ENCODE measurements at places on chromosomes 11 and 22.
A peak's percentile ranks its signal among the peaks of the same experiment; 100 is the strongest.

- no peak for DNase-seq
These were observed 90.9 kb downstream of the CTTN start for GRCh38 chr11:70489276-70489675.

DNA sequence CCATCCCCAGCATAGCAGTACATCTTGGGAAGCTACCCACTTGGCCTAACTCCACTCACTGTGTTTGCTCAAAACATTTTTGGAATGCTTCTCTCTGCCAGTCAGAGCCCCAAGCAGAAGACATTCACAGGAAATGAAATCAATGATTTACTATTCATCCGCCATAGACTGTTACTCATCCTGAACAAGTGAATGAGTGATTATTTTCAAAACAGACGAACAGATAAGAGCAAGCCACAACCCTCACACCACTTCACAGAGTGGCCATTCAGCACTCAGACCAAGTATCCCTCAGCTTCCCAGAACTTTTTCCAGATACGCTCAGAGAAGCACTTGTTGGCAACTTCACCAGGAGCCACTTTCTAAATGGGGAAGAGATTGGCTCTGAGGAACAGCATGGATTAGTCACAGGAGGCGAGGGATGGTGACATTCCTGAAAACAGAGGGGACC lies 13.0 kb upstream of the UBASH3B start:
- no peak for DNase-seq

- no peak for DNase-seq
These were observed 188.6 kb downstream of the SWAP70 start for GRCh38 chr11:9852465-9852864.

DNA sequence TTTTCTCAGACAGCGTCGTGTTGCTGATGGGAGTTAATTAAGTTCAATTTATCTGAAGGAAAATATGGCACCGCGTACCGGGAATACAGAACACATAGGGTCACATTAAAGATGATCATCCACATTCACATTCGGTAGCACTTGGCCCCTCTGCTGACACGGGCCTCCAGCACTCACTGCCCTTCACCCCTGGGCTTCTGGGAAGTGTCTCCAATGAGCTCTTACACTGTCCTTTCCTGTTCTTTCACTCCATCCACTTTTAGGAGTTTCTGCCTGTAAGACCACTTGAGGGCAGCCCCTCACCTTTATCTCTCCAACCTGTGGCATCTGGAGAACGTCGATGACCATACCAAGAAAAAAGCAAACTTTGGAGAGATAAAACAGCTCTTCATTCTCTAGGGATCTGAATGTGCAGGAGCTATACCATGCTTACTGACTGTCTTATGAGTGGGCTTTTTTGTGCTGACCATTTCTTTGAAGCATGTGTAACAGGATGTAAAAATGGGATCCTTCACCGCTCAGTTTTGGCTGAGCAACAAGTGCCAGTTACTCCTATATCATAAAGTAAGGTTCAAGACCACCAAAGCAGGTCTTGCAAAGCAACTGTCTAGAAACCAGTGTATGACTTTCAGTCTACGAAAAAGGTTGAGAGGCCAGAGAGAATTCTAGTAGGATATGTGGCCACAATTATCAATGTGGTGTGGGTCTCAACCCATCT lies 1.1 kb upstream of the SERGEF start:
- DNase-seq = no peak

- DNase-seq = no peak
These were observed 31.0 kb downstream of the IGHMBP2 start for GRCh38 chr11:68934666-68935065.

- DNase-seq = no peak
These were observed 11.9 kb downstream of the TBCEL start for GRCh38 chr11:121035780-121036179.

GRCh38 chr11:57460758-57461749 lies 726 bp downstream of the RTN4RL2 start:
- no peak for DNase-seq

DNA sequence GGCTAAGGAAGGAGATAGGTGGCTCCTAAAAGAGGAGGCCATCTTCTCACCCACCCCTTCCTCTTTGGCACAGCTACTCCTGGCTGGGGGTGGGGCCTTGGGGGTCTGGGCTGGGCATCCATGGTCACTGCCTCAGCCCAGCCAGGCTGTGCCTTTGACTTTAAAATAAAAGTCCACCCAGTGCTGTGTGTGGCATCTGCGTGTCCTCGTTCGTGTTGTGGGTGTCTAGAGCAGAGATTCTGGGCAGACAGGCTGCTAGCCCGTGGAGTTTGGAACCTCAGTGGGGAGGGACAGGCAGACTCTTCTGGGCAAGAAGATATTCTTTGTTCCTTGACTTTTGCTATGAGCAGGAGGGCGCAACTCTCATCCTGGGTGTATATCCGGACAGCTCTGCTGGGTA lies 13.1 kb downstream of the RPS6KA4 start:
- no peak for DNase-seq

DNA sequence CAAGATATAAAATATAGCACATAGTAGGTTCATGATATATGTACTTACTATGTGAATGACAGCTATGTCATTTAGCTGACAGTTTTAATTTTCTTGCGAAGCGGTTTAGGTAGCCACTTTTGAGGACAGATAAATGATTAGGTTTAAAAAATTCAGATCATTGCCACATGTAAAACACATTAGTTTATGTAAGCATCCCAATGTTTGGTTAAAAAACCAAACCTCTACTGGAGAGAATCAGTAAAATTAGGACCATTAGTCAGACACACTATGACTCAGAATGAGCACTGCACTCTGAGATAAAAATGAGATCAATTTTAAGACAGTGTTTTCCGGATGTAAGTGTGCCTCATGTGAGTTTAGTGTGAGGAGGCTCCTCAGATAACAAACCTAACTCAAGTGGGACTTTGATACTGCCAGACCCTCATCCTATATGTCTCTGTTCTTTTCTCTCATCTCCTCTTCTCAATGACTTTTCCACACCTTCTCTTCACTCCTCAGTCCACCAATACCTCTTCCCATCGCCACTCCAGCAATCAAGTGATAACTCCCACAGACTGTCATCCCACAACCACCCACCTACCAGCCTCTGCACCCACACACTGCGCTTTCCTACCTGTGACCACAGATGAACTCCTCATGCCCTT lies 6.8 kb upstream of the OR2AT4 start:
- DNase-seq = no peak

DNA sequence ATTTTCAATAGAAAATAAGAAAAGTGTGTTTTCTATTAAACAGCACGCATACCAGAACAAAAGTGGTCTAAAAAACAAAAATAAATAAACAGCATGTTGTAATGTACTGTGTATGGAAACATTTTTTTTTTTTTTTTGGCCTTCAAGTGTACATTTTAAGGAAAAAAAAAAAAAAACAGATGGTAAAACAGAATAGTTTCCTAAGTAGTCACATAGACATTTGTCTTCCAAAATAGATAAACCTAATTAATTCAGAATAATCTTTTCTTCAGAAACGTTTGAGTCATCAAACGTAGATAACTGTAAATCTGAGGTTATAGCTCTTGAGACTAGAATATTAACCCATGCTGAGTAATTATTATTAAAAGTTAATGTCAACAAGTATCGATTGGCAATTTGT lies 396 bp upstream of the CFAP300 start:
- no peak for DNase-seq

- DNase-seq = no peak
These were observed 16.4 kb upstream of the ASCC2 start for GRCh38 chr22:29854432-29854831.

DNA sequence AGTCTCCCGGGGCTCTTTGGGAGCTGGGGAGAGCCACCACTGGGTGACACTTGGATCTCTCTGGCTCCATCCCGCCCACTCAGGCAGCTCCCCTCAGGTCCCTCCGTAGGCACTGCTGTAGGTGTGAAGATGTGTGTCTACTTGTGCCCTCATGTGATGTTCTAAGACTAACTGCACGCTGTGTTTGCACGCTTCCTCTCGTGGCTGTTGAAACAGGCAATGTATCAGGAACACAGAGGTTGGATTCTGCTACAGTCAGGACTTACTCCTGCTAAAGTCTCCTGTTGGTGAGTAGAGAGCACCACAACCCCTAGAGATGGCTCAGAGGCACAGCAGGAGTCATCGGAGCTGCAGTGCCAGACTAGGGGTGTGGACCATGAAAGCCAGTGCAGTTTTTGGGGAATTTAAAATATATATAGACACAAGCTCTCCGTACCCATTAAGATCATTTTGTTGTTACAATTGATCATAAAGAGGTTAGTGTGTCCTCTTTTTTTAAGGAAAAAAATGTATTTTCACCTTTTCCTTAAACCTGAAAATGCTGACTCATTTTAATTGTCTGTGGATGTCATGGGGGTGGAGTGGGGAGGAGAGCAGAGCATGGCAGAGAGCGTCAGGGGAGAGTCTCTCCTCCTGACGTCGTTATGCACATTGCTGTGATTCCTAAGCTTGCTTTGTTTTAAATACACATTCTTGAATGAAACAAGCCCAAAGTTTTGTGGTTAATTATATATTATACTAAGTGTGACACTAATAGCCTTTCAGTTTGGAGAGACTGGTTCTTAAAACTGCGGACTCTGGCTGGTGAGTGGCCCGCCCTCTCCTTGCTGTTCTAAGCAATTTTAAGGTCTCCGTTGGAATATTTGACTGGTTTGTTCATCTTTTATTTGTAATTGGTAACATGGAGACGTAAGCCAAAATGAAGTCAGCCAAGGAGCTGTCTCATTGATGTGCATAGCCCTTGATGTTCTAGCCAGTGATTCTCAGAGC lies 16.2 kb upstream of the CTTN start:
- DNase-seq = no peak

GRCh38 chr22:37627121-37627520 lies 12.3 kb upstream of the SH3BP1 start:
- DNase-seq = no peak

DNA sequence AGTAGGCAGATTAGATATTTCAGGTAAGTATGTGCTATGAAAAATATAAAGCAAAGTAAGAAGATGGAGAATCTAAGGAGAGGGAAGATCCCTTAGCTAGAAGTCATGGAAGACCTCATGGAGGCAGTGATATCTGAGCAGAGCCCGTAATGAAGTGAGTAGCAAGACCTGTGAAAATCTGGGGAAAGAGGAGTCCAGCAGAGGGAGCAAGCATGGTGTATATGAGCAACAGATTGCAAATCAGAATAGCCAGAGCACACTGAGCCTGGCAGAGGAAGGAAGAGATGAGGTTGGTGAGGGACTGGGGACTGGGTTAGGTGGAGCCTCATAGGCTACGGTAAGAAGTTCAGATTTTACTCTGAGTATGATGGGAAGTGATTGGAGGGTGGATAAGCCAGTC lies 9.4 kb downstream of the LHFPL7 start:
- no peak for DNase-seq

- DNase-seq = no peak
These were observed 53.5 kb downstream of the MYH9 start for GRCh38 chr22:36334081-36334820.

DNA sequence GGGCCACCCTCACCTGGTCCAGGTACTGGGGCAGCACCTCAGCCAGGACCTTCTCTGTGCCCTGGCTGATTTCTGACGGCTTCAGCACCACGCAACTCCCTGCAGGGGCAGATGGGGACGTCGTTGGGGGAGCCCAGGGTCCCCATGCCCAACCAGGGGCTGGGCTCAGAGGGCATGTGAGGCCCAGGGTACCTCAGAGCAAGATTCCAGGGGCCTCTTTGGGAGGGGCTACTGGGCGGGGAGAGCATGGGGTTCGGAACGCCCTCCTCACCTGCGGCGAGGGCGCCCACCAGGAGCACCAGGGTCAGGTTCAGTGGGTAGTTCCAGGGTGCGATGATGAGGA lies 8.1 kb downstream of the ALDH3B2 start:
- DNase-seq = no peak

- DNase-seq = no peak
These were observed 269.3 kb upstream of the MPPED2 start for GRCh38 chr11:30855383-30856006.

DNA sequence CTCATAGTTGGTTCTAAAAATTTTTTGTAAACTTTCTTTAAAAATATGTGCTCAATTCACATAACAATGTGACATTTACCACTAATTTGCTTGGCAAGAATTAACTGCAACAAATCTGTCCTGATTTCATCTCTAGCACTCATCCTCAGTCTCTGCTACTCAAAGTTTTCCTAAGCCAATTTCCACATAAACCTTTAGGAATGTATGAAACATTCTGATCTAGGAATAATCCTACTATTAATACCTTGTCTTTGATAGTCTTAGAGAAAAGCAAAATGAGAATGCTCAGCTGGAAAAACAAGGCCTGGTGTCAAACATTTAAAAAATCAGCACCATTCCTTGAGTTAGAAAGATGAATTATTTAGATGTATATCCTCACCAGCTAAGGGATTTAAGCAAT lies 114.3 kb downstream of the CD44 start:
- no peak for DNase-seq

GRCh38 chr11:62553080-62553838 lies 6.7 kb upstream of the AHNAK start:
- DNase-seq = peak; percentile 73

DNA sequence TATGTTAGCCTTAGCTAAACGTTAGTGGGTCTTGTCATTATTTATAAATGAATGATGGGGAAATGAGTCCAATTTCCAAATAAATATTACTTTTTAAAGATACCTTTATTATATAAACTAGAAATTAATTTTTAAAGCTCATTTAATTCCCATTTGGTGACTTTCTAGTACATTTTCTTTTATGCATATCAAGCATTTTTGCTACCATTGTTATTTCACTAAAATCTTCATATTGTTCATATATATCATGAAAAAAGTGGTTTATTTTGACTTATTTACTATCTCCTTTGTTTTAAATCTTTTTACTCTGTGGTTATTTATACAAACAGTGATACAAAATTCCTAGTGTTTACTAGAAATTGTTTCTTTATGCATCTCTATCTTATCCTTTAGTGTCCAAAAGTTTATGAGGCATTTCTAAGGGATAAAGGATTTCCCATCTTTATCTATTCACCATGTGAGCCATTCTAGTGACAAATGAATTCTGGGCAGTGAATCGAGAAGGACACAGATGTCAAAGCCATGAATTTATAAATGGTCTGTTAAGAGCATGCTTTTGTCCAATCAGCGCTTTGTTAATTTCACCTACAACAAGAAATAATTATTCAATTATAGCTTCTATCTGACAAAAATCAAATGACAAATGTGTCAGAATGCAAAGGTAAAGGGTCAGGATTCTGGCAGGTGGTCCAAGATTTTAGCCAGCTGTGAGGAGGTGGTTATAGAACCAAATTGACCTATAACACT lies 70.6 kb downstream of the PRMT3 start:
- no peak for DNase-seq

DNA sequence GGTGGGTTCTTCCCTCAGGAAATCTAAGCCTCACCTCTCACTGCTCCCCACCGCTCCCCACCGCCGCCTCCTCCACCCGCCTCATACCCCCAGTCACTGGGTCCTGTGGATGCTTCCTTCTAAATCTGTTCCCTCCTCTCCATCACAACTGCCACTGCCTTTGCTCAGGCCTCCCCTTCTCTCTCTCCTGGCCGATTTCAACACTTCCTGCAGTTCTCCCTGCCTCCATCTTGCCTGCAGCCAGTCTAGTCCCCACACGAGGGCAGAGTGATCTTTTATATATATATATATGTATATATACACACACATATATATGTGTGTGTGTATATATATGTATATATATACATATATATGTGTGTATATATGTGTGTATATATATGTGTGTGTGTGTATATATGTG lies 27.8 kb downstream of the CREB3L1 start:
- DNase-seq = no peak

- DNase-seq = no peak
These were observed 4.3 kb downstream of the CBX7 start for GRCh38 chr22:39148026-39148726.

Measured in CD4-positive, alpha-beta memory T cell (primary cell).